ENCODE measurements at places on chromosomes 2 and 18.

GRCh38 chr18:75202696-75203365 is 6.1 kb downstream of the PTGR3 start:
- DNase-seq = no peak

DNA sequence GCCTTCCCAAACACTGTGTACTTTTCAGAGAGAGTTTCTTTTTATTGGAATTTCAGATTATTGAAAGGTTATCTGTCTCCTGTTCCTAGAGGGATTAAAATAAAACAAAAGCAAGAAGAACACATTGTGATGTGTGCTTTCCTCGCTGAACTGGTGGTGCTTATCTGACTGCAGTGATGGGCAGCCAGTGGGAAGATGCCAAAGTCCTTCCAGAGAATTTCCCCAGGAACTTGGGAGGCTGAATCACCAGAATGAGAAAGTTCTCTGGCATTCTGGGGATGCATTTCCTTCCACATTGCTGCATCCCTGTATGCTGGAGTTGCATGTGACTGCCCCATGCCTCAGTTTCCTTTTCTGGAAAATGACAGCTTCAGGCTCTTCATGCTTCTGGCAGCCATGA is 53.9 kb upstream of the SEC11C start:
- DNase-seq = no peak

DNA sequence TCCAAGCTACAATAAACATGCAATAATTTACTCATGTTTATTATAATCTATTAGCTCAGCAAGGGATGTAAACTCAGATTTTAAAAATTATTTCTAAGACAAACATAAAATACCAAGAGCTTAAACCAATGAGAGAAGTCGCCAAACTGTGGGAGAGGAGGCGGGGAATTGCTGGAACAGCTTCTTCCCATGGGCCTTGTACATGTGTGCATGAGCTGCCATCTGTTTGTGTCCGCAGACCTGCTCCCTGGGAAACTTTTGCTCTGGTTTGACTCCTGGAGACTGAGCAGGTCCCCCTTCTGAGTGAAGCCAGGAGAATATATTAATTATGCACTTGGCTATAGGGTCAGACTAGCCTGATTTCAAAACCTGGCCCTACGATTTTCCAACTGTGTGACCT is 655.9 kb upstream of the SOX11 start:
- no peak for DNase-seq

GRCh38 chr2:45610281-45611019 is 617 bp downstream of the SRBD1 start:
- DNase-seq = peak; percentile 18

DNA sequence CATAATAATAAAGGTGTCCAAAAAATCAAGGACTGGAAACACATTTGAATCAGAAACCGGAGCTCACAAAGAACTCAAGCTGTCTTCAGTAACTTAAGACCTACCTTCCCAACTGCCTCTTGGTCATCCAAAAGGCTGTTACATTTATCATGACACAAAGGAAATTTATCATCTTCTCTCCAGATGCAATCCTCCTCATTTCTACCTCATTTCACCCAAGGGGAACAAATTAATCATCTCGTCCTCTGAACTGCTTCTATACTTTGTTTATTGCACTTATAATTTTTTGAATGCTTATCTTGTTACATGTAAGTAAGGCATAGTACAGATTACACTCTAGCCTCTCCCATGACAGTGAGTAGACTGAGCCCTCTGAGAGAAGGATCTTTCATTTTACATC is 105.1 kb upstream of the RGPD4 start:
- DNase-seq = no peak

DNA sequence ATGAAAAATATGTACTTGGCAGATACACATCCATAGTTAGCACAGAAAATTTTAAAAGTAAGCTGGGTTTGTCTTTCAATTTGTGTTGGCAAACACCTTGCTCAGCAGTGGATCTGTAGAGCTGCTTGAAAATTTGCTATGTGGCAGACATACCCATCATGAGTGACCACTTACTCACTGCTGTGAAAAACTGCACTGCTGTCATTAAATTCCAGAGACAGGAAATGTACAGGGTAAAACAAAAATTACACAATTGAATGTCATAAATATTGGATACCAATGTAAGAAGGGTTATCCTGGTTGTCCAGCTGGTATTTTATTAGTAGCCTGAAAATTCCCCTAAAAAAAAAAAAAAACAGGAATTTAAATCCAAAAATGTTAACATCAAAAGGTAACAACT is 24.5 kb downstream of the NIF3L1 start:
- DNase-seq = no peak

DNA sequence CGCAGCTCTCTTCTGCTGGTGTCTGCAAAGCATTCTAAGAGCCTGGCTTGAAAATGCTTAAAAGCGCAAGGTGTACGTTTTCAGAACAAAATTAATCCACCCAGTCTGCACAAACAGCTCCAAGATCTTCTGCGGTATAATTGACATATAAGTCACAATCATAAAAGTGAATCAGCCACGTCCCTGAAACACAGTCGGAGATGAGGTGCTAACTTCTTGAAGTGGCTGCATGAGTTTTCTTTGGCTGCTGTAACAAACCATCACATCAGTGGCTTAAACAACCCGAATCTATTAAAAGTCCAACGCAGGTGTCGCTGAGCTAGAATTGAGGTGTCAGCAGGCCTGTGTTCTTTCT is 32.6 kb downstream of the ARL4C start:
- DNase-seq = no peak

DNA sequence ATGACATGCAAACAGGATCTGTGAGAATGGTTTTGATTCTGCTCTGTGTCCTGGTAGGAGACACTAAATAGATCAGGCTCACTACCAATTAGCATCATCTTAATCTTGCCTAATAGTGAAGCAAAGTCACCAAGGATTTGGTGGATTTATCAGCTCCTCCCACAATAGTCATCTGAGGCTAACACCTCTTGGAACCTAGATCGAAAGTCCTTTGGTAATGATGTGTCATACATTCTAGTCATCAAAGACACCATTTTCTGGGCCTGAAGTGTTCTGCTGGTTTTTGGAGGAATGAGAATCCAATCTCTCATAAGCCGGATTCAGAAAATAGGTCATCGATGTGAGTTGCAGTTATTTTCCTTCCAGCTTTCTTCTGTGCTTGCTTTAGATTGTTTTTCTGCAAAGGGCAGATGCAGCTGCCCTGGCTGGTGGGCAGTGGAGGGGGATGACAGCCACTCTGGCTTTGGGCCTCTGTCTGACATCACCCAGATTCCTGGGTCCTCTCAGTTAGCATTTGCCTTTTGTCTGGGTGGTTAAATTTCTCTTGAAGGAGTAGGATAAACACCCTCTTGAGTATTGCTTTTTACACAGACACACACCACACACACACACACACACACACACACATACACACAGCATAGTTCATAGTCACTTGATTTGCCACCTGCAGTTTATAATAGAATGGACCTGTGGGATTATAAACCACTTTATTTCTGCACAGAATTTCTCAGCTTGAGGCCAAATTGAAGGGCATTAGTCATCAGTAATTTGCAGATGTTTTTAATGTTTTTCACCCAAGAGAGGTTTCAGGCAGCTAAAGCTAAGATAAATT is at the start of gene MYO3B:
Gene MYO3B (plus strand): TSS at position 198 of the 832 bp plus-strand sequence. CDS start 141 bp downstream, at position 339.
- DNase-seq = no peak

GRCh38 chr2:47360927-47361326 is 42.0 kb upstream of the MSH2 start:
- no peak for DNase-seq

- no peak for DNase-seq
Measured at GRCh38 chr2:74872389-74872836, 38.5 kb downstream of the HK2 start.

- DNase-seq = peak; percentile 32
Measured at GRCh38 chr2:29012211-29012681, 31.1 kb downstream of the TOGARAM2 start.

GRCh38 chr18:45556222-45556621 is 59.1 kb upstream of the SLC14A2 start:
- DNase-seq = no peak

GRCh38 chr18:53906681-53907080 is 317.8 kb downstream of the MBD2 start:
- no peak for DNase-seq

DNA sequence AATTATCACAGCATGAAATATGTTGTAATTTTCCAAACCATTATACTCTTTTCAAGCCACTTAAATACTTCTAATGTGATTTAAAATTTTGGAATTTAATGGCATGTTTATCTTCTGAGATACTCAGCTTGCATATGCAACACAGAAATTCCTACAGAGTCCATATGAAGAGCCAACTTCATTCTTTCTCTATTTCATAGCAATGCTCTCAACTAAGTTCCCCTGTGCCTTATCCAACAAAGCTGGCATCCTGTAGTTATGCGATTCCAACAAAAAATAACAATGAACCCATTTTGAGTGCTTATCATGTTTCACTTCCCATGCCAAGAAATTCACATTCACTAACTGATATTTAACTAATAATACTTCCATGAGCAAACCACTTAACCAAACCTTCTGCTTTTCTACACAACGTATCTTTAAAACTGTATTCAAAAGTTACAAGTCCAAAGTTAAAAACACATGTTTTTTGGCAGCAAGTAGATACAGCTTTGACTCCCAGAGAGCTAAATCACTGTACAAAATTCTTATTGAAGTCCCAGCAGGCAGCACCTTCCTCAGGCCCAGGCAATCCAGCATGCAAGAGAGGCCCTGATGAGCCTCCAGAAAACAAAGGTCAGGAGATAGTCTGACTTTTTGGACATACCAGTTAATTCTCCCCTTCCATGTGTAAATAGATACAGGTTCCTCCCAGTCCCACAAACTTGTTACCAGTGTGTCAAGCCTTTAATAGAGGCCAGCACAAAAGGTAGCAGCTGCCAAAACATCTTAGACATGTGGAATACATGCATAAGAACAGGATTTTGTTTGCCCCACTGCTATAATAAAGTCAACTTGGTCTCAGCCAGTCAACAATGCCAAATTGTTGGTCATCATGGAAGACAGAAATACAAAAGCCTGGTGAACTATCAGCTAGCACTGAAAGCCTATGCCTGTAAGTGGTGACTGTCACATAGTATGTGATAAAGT is 113.1 kb upstream of the WDR75 start:
- no peak for DNase-seq

GRCh38 chr2:113926314-113926713 is 36.4 kb downstream of the ACTR3 start:
- DNase-seq = no peak

GRCh38 chr2:121287146-121287798 is 2.3 kb upstream of the TFCP2L1 start:
- no peak for DNase-seq

- no peak for DNase-seq
Measured at GRCh38 chr2:37080689-37081088, 3.5 kb downstream of the HEATR5B start.

GRCh38 chr18:68667121-68667520 is 47.8 kb downstream of the TMX3 start:
- DNase-seq = no peak

DNA sequence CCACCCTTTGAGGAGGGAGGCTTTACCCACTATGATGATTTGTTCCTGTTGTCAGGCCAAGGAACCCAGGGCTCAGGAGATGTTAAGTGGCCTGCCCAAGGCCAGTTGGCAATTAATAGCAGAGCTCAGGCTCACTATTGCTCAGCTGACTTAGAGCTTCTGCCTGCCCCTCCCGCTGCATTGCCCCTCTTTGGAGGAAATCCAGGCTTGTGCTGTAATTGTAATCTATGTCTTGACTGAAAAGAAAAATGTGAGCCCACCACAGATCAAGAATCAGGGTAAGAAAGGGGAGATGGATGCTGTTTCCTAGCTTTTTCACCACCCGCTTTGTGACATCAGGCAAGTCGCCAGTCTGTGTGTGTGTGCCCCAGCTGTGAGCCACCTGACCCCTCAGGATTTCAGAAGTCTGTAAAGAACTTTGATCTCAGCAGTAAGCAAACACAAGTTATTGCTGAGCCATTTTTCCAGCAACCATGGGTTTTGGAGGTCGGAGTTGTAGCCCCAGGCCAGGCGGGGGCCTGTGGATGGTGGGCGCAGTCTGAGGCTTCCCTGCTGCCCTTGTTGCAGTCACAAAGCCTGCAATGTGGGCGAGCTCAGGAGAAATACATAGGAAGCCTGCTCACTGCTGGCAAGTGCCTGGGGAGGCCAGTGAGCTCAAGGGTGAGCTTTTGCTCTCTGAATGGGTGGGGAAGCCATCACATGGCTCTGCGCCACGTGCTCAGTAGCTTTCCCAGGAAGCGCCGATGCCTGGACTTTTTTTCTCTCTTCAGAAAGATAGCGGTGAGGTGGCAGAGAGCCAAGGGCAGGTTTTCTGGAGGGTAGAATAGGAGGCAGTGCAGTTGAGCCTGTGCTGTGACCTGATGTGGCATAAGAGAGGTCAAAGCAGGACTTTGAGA is 6.1 kb downstream of the CABLES1 start:
- no peak for DNase-seq

GRCh38 chr2:123438251-123438650 is 586.8 kb upstream of the CNTNAP5 start:
- DNase-seq = no peak

- no peak for DNase-seq
Measured at GRCh38 chr2:178928077-178928476, 120.9 kb upstream of the TTN start.

DNA sequence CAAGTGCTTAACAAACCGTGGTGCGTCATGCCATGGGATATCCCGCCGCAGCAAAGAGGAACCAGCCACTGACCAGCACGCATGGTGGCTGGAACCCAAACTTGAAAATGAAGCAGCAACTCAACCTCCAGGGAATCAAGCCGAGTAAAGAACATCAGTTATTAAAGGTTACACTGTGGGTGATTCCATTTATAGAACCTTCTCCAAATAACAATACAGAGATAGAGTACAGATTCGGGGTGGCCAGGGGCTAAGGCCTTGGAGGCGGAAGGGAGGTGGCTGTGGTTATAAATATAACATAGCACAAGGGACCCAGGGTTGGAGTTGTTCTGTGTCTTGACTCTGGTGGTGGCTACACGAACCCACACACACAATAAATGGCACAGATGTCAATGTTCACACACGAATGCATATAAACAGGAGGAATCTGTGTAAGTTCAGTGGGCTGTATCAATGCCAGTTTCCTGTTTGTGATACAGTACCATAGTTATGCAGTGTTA is 123.1 kb downstream of the EIPR1 start:
- no peak for DNase-seq

DNA sequence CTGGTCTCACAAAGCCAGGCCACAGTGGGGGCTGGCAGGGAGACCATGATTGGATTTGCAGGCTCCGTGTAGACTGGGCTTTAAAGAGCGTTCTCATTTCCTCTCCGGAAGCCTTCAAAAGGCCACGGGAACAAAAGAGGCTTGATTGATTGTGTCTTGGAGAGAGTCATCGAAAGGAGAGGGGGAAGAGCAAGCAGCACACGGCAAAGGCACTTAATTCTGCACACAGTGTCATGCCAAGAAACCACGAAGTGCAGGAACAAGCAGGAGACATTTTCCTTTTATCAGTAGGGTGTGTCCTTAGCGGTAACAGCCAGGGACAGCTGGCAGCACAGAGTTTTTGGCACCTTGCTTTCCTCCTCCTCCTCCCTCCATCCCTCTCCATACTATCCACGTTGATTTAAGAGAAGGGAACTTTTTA is 47.7 kb downstream of the GLI2 start:
- no peak for DNase-seq

DNA sequence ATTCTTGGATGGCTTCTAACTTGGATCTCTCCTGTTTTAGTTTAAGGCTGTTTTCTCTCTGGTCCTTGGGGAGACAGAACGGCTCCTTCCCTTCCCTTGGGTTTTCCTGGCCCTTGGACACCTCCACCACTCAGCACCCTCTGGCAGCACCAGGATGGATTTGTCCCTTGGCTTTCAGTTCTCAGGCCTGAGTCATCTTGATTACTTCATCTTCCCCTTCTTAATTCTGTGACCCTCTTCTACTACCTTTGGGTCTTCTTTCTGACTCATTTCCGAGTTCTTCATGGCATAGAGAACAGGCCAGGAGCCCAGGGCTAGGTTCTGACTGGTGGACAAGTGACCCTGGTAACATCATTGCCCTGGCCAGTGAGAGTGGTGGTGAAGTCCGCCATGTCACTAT is 14.9 kb downstream of the IGFBP2 start:
- DNase-seq = no peak

Measured in T-helper 22 cell (primary cell).